ENCODE measurements at places on chromosomes 7 and 10. TPM values are rescaled to one million over a fixed set of nuclear protein-coding genes. Genes with fewer than 3 reads are reported as not detected.

DNA sequence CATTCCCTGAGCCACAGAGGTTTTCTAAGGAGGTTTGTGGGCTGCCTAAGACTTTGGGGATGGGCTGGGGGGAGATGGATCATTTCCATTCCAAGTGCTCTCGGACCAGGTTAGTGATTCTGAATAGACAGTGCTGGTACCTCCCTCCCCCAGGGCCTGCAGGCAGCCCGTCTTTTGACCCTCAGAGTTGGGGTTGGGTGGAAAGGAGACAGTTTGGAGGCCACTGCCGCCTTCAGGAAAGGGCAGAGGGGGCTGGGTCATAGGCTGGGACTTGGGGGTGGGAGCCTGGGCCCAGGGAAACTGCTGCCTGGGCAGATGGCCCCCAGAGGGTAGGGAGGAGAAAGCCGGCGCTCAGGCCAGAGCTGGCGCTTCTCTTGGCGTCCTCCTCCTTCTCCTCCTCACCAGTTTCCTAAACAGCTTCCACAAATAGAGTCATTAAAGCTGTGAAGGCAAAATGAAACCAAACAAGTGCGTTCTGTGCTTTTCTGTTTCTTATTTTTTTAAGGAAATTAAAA, 4.4 kb downstream of the UNC5B start:
- peak; percentile 94 for DNase-seq

- DNase-seq: no peak
Measured at GRCh38 chr10:96708456-96708855, 11.9 kb downstream of the PIK3AP1 start.

DNA sequence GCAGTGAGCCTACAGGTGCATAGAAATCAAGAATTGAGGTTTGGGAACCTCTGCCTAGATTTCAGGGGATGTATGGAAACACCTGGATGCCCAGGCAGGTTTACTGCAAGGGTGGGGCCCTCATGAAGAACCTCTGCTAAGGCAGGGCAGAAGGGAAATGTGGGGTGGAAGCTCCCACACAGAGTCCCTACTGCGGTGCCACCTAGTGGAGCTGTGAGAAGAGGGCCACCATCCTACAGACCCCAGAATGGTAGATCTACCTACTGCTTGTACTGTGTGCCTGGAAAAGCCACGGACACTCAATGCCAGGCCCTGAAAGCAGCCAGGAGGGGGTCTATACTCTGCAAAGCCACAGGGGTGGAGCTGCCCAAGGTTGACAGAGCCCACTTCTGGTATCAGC, 533.5 kb downstream of the GPAM start:
- DNase-seq: no peak

DNA sequence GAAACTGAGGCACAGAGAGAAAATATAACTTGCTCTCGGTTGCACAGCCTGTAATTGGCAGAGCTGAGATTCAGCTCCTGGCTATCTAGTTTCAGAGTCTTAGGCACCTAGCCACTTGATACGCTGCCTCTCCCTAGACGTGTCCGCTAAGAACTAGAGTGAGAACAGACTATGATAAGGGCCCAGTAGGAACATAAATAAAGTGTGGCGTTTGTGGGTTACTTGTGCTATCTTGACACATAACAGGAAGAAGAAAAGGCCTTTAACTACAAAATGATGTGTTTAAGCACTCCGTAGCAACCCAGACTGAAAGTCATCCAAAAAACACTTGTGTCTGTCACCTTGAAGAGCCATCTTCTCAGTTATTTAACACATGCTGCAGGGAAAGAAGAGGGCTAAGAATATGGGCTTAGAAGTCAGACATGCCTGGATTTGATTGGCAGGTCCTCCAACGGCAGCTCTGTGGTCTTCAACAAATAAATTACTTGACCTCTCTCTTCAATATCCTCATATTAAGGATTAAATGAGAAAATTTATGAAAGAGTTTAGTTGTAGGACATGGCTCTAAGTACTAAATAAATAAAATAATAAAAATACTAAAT, 96.2 kb downstream of the SGMS1 start:
- DNase-seq: no peak

The GPR15LG gene
- total RNA-seq: not detected

The ATRNL1 gene
- 1.4 TPM for total RNA-seq

The VWC2 gene
- total RNA-seq: not detected

The TMEM229A gene
- total RNA-seq: not detected

The TRPV5 gene
- not detected for total RNA-seq

- no peak for DNase-seq
Measured at GRCh38 chr10:4109469-4109868, 324.5 kb upstream of the KLF6 start.

GRCh38 chr10:124992462-124993344, 50.8 kb downstream of the ZRANB1 start:
- peak; percentile 77 for DNase-seq

GRCh38 chr10:32413513-32413912, 32.4 kb upstream of the CCDC7 start:
- peak; percentile 89 for DNase-seq

Data from osteoblast (primary cell).